Mesenchymal stem cell (in vitro differentiated cells and primary cell): ENCODE measurements at places on chromosomes 3 and 15.

DNA sequence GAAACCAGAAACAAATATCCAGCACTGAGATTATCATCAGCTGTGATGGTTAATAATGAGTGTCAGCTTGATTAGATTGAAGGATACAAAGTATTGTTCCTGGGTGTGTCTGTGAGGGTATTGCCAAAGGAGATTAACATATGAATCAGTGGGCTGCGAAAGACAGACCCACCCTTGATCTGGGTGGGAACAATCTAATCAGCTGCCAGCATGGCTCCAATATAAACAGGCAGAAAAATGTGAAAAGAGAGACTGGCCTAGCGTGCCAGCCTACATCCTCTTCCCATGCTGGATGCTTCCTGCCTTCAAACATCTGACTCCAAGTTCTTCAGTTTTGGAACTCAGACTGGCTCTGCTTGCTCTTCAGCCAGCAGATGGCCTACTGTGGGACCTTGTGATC lies 869.5 kb downstream of the SI start:
- DNase-seq, result no peak

- peak; percentile 59 for DNase-seq
Measured at GRCh38 chr15:49075881-49076280, 29.6 kb upstream of the SECISBP2L start.

DNA sequence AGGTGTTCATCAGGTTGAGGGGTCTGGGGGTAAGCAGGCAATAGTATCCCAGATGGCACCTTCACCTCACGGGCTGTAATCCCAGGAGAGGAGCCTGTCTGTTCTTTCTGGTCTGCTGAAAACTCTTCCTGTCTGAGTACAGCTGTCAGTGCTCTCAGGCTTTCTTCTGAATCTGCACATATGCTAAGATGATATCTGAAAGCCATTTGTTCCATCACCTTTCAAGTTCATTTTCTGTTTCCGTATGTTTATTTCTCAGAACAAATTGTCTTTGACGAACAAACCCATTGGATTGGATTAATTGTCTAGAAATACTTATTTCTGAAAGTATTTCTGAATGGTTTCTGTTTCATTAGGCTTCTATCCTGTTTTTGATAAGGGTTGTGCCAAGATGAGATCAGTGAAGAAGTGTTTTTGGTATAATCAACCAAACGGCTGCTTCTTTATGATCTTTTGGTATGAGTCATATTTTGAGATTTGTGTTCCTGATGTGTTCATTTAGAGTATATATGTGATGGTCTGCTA lies 13.3 kb downstream of the ZNF592 start:
- no peak for DNase-seq

GRCh38 chr15:59273234-59273633 lies 66.6 kb downstream of the LDHAL6B start:
- no peak for DNase-seq

GRCh38 chr3:149284034-149284433 lies 49.4 kb downstream of the TM4SF18 start:
- no peak for DNase-seq

GRCh38 chr3:190552969-190553759 lies 39.3 kb downstream of the IL1RAP start:
- DNase-seq, result no peak

- peak; percentile 47 for DNase-seq
Measured at GRCh38 chr3:49255112-49255511, 21.9 kb downstream of the C3orf62 start.

GRCh38 chr3:128435058-128435457 lies 31.6 kb downstream of the DNAJB8 start:
- DNase-seq, result no peak

GRCh38 chr3:186540835-186541226 lies 3.3 kb downstream of the CRYGS start:
- peak; percentile 24 for DNase-seq

DNA sequence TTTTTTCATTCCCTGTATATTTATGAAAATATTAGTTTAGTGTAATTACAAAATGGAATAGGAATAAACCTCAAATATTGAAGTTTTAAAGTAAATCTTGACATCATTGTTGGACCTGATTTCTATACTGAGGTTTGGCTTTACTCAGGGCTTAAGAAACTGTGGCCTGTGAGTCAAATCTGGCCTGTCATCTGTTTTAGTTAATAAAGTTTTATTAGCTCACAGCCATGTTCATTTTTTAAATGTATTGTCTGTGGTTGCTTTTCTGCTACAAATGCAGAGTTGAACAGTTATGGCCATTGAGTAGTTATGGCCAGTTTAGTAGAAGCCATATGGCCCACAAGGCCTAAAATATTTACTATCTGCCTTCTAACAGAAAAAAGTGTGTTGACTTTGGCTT lies 80.7 kb downstream of the DIPK2A start:
- DNase-seq, result no peak

GRCh38 chr3:119647171-119647570 lies 13.2 kb downstream of the POPDC2 start:
- no peak for DNase-seq

GRCh38 chr3:42443292-42443691 lies 32.9 kb upstream of the LYZL4 start:
- DNase-seq, result no peak

GRCh38 chr3:21779909-21780308 lies 28.9 kb upstream of the ZNF385D start:
- no peak for DNase-seq

DNA sequence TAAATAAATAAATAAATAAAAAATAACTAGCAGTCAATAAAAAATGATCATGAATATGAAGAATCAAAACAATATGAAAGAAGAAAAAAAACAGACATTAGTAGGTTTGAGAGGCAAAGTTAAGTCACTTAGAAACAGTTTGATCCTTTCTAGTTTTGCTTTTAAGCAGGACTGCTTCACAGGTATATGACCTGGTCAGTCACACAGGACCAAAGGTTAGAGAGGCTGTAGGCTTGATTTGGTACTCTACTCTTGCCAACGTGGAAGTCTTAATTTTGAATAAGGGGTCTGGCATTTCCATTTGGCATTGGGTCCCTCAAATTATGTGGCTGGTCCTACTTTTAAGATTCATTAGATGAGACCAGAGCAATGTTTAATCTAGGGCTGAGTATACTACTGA lies 441.7 kb upstream of the NECTIN3 start:
- no peak for DNase-seq

DNA sequence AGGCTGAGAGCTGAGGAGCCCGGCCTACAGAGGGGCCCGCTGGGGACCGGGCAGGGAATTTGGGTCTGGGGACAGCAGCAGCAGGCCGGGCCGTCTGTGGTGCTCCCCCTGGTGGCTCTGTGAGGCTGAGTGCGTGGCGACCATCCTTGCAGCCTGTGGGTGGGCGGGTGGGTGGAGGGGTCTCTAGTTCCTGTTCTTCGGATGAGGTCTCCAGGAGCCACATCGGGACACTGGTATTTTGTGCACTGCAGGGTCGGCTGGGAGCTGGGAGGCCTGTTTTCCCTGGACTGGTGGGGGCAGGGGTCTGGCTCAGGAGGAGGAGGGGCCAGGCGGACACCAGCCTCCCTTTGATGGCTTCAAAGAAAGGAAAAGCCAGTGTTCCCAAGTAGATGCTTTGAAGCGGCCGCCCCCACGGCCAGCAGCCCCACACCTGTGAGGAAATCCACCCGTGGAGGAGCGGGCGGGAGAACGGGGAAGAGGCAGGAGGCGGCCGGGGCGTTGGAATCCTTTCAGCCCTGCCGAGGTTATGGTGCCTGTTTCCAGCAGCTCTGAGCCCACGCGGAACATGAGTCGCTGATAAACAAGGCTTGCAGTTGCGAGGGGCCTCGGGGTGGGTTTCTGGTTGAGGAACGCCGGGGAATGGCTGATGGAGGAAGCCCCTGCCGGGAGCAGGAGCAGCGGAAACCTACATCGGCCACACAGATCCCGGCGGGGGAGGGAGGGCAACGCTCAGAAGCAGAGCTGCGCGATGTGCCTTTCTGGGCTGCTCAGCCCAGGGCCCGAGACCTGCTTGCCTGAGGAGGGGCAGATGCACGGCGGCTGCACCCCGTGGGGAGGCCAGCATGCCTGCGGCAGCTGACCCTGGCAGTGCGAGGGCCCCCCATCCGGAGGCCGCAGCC lies 154.3 kb downstream of the NSMCE3 start:
- peak; percentile 26 for DNase-seq
